ENCODE measurements at places on chromosomes 3 and 15.

DNA sequence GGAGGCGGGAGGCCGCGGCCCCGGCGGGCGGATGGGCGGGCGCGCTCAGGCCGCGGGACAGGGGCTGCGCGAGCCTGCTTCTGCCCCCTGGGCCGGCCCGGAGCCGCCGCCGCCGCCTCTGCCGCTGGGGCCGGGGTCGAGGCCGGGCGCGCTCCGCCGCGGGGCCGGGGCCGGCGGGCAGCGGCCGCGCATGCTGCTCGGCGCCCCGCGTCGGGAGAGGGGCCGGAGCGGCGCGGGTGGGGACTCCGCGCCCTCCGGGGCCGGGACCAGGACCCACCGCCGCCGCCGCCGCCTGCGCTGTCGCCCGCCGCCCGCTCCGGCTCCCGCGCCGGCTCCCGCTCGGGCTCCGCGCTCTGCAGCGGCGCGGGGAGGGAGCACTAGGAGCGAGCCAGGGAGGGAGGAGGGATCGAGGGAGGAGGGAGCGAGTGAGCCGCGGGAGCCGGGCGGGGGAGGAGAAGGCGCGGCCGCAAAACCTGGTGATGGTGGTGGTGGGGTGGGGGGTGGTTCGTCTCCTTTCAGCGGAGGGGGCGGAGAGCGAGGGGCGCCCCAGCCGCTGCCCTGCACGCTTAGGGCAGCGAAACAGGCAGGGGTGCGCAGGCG is at the start of gene LINGO1:
Gene LINGO1 (minus strand): TSS at position 379 of the 600 bp plus-strand sequence. CDS start 597 bp downstream, outside the sequence.
- no peak for DNase-seq

GRCh38 chr3:112498914-112499711 is at the start of gene BTLA:
BTLA (minus strand) TSS chr3:112499472; CDS start chr3:112499358, 114 bp downstream.
- DNase-seq: no peak

DNA sequence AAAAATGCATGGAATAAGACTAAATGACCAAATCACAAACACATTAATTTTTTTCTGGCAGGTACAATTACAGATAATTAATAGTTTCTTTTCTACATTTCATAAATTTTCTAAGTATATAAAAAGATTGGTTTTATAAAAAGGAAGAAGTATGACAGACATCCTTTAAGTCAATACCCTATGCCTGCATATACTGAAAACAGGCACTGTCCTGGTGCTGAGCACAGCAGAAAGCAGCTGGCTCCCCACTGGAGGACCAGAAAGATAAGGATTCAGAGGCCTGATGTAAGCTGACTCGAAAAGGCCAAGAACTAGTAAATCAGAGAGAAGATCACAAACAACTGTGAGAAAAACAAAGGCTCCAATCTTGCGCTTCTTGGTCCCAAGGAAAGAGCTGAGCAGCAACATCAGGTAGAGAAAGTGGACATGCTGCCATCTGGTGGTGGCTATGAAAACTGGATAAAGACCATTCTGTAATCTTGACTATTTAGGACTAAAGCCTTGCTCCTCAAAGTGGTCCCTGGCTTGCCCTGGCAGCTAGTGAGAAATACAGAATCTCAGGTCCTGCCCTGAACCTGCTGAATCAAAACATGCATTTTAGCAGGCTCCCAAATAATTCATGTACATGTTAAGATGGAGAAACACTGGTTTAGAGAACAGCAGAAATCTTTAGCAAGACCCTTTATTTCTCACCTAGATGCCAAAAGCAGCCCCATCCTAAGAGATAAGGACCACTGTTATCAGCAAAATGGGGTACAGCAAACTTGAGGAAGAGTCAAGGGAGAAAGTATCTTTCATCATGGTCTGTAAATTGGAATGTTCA is 76.0 kb downstream of the TRANK1 start:
- DNase-seq: no peak

- no peak for DNase-seq
Measured at GRCh38 chr15:66022163-66022525, 152.9 kb downstream of the RAB11A start.

- no peak for DNase-seq
Measured at GRCh38 chr15:90869601-90870353, 1.4 kb downstream of the FURIN start.

DNA sequence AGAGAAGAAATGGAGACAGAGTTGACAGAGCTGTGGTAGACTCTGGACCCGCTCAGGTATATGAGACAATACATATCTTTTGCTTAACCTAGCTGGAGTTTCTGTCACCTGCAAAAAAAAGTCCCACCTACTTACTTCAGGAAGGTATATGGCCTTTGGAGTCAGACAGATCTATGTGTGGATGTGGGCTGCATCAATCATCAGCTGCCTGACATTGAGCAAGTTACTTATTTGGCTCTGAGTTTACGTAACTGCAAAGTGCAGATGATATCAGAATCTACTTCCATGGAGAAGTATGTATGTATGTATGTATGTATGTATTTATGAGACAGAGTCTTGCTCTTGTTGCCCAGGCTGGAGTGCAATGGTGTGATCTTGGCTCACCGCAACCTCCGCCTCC is 124.3 kb downstream of the MYLK start:
- no peak for DNase-seq

DNA sequence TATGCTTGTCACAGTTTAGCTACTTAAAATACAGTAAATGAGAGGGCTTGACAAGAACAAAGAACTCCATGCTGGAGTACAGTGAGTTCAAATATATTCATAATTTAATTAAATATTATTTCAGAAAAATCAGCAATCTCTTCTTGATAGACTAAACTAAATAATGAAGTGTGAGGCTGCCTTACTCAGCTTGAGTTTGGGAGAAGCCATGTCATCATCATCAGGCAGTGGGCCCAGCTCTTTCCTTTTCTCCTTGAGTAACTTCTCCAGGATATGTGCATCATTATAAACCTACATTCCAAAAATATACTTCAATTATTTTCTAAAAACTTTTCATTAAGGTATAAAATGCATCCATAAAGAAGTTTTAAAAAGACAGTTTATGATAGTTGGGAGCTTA is 70.5 kb downstream of the PBRM1 start:
- DNase-seq: no peak

GRCh38 chr3:123386477-123387040 is 62.3 kb downstream of the ADCY5 start:
- no peak for DNase-seq

DNA sequence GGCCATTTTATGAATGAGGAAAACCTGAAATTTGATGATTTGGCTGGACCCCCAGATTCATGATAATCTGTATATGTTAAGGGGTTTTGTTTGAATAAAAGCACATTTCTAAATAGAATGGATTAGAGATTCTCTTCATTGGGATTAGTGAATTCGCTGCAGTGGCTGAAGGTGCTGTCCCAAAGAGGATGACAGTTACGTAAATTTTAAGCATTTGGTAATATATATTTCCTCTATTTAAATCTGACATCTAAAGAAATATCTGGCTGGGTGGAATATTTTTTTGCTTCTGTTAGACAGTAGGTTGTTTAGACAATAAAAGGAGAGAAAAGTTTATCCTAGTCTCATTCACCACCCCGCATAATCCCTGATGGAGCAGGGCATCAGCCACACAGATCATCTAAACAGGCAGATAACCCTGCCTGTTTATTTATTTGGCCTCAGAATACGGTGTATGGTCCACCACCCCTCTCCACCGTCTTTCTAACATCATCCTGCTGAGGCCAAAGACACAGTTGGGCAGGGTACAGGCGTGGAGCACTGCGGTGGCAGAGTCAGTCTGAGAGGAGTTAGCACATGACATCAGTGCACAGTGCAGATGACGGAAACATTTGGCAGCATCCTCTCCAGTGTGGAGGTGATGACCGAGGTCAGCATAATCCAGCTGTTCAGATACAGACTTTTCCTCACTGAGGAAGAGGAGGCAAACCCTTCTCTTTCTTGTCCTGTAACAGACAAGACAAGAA is 20.4 kb upstream of the NFKBIZ start:
- DNase-seq: no peak

- DNase-seq: no peak
Measured at GRCh38 chr3:115108614-115109013, 38.5 kb downstream of the ZBTB20 start.

- no peak for DNase-seq
Measured at GRCh38 chr3:36373666-36374065, 6.6 kb upstream of the STAC start.

DNA sequence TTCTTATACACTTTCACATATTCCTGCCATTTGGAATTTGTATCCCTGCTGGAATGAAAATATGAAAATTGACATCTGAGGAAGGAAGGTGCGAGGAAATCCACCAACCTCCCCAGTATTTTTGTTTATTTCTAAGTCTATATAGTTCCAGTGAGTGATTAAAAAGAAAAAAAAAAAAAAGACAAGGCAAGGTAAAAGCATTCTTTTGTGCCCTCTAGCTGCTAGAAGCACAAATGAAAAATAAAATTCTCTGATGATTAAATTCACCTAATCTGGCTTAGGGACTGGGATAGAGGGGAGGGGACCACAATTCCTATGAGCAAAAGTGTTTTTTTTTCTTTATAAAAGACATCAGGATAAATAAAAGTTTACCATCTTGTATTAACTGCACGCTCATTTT is 370.9 kb downstream of the NR2F2 start:
- no peak for DNase-seq

DNA sequence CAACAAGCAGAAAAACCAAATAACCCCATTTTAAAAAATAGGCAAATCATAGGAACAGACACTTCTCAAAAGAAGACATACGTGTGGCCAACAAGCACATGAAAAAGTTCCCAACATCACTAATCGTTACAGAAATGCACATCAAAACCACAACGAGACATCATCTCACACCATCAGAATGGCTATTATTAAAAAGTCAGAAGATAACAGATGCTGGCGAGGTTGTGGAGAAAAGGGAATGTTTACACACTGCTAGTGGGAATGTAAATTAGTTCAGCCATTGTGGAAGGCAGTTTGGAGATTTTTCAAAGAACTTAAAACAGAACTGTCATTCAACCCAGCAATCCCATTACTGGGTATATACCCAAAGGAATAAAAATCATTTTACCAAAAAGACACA is 60.7 kb downstream of the ABI3BP start:
- no peak for DNase-seq

Data from mesenteric fat pad (tissue), 1 donor.